ENCODE measurements at places on chromosomes 12 and 14. TPM values are rescaled to one million over a fixed set of nuclear protein-coding genes. Genes with fewer than 3 reads are reported as not detected.

Gene SRRM4
- polyA plus RNA-seq, result not detected

Gene SPIC
- polyA plus RNA-seq, result not detected

Gene GPR84
- not detected for polyA plus RNA-seq

Gene KCNA5
- not detected for polyA plus RNA-seq

Gene PTPRO
- 0.16 TPM for polyA plus RNA-seq

Gene NAV3
- 29.8 TPM for polyA plus RNA-seq

Gene DHRS2
- 0.15 TPM for polyA plus RNA-seq

Gene NRDE2
- polyA plus RNA-seq, result 7.3 TPM

Gene LRRC43
- polyA plus RNA-seq, result 0.27 TPM

Gene SIX1
- 26.9 TPM for polyA plus RNA-seq

Gene DPPA3
- polyA plus RNA-seq, result not detected

Gene MED13L
- polyA plus RNA-seq, result 45.0 TPM

Gene GUCY2C
- not detected for polyA plus RNA-seq

Gene OR4Q3
- not detected for polyA plus RNA-seq

Gene PPP1R36
- polyA plus RNA-seq, result 0.31 TPM
